ENCODE measurements at places on chromosomes 4 and X. TPM values are rescaled to one million over a fixed set of nuclear protein-coding genes. Genes with fewer than 3 reads are reported as not detected.

- DNase-seq = no peak
Measured at GRCh38 chr4:48027653-48028052, 11.1 kb downstream of the NIPAL1 start.

The USP26 gene
- total RNA-seq = not detected

DNA sequence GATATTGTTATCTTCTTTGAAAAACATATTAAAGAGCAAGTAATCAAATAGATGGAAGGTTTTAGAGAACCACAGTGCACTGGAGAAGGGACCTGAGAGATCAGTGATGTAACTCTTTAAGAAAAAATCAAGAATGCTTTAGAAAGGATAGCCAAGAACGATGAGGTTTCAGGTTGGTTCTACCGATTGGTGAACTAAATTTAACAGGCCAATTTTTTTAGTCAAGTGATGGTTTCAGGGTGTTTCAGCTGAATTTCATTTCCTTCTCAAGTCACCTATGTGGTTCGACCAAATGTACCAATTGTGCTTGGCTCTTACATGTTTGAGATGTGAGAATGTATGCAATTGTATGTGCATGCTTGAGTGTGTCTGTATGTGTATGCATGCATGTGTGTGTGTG lies 26.5 kb downstream of the HS3ST1 start:
- DNase-seq = no peak

GRCh38 chr4:156889616-156890594 lies 81.7 kb downstream of the PDGFC start:
- peak; percentile 23 for DNase-seq

DNA sequence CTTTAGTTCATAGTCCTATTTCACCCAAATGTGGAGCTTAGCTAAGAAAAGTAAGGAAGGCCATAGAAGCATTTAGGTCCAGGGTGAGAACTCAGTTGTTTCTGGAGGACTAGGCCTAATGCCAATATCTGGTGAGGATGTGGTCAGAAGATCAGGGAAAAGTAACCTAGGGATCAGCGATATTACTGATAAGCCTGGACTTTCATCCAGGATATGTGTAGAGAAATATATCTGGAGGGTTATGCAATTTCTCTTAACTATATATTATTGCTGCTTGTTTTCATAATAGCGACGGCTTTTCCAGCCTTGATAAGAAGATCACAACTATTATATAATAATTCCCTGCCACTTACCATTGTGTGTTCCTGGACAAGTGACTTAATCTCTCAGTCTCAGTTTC lies 81.1 kb downstream of the FRAS1 start:
- DNase-seq = no peak

The TCEAL2 gene
- total RNA-seq = not detected

The SUPT20HL2 gene
- total RNA-seq = not detected

The NAA11 gene
- total RNA-seq = not detected

The TLR8 gene
- total RNA-seq = not detected

The SUPT20HL1 gene
- not detected for total RNA-seq

GRCh38 chr4:24913119-24913485 lies 260 bp upstream of the CCDC149 start:
- DNase-seq = peak; percentile 32

The GPC4 gene
- 1.2 TPM for total RNA-seq

- DNase-seq = no peak
Measured at GRCh38 chr4:189096717-189097116, 844.0 kb upstream of the FRG1 start.

The GLUD2 gene
- 0.36 TPM for total RNA-seq

The HNRNPH2 gene
- 95.6 TPM for total RNA-seq

- DNase-seq = no peak
Measured at GRCh38 chr4:87566276-87566675, 37.1 kb upstream of the SPARCL1 start.

GRCh38 chrX:9122519-9123245 lies 88.8 kb upstream of the FAM9B start:
- DNase-seq = no peak

The SCARB2 gene
- total RNA-seq = 208 TPM

GRCh38 chr4:135485371-135485770 lies 1283.8 kb upstream of the PABPC4L start:
- DNase-seq = no peak

DNA sequence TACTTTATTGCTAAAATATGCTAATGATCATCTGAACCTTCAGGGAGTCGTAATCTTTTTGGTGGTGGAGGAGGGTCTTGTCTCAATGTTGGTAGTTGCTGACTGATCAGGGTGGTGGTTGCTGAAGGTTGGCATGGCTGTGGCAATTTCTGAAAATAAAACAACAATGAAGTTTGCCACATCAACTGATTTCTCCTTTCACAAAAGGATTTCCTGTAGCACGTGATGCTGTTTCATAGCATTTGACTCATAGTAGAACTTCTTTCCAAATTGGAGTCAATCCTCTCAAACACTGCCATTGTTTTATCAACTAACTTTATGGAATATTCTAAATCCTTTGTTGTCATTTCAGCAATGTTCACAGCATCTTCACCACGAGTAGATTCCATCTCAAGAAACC lies 19.3 kb downstream of the DDIT4L start:
- no peak for DNase-seq

DNA sequence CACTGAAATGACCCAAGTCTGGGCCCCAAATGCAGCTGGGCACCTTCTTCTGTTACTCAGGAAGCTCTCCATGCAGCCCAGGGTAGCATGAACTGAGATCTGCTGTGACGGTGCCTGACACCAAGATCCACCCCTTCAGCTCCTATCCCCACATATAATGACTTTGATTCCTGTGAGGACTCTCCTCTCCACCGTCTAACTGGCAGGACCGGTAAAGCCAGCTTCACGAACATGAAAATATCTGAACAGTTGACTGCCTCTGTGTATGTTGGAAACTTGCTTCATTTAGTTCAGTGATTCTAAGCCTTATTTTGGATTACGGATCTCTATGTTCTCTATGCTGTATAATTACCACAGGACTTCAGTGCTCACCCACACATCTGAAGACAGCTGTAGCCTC lies 115.5 kb upstream of the TMEM150C start:
- DNase-seq = peak; percentile 11

The DMP1 gene
- total RNA-seq = not detected

DNA sequence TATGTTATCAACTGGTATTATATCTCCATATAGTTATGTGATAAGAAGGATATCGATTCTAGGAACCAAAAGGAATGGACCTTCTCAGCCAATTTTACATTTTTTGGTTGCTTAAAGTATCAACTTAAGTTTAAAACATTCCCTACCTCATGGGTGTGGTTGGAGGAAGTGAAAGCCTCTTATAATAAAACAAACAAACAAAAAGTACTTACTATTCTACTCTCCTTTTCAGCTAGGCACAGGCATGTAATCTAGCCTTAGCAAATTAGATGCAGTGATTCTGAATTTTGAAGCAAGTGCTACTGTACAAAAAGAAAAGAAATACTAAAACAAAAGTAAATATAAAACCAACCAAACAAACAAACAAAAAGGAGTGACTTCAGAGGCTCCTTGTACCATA lies 485.4 kb downstream of the C4orf33 start:
- DNase-seq = no peak

The F9 gene
- not detected for total RNA-seq

The PAGE2 gene
- total RNA-seq = not detected

- no peak for DNase-seq
Measured at GRCh38 chrX:65723706-65724105, 56.3 kb downstream of the MSN start.

DNA sequence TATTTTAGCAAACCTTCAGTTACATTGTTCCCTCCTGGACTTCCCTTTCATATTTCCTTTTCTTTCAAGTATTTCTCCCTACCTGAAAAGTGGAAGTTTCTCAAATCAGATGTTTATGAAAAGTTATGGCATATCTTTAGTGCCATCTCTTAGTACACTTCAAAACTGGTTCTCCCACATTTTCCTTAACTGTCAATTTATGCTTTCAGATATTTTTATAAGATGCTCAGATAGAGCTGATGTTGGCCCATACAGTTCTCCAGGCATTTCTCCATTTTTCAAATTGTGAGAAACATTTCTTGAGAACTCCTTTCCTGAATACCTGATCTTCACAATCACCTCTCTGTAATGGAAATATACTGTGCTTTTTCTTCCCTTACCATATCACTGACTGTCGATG lies 32.5 kb upstream of the AP1AR start:
- no peak for DNase-seq

- no peak for DNase-seq
Measured at GRCh38 chr4:94354474-94354896, 11.8 kb upstream of the HPGDS start.
